ENCODE measurements at places on chromosomes 6 and 20. TPM values are rescaled to one million over a fixed set of nuclear protein-coding genes. Genes with fewer than 3 reads are reported as not detected.

Gene ZKSCAN8
- total RNA-seq = 11.9 TPM

Gene TFAP2C
- total RNA-seq = under 0.01 TPM

Gene RGS17
- total RNA-seq = 6.5 TPM

Gene KHDC1
- total RNA-seq = 2.6 TPM

Gene CST2
- 0.71 TPM for total RNA-seq

Gene MCHR2
- not detected for total RNA-seq

Gene VSX1
- total RNA-seq = not detected

Gene RIMS4
- total RNA-seq = under 0.01 TPM

Gene NTSR1
- total RNA-seq = 0.09 TPM

Gene SOX18
- not detected for total RNA-seq

Gene FAM184A
- total RNA-seq = 0.46 TPM

Gene OR2J1
- not detected for total RNA-seq

Gene SERINC1
- total RNA-seq = 261 TPM

Gene FAM83C
- total RNA-seq = not detected

Gene MYL9
- 13.9 TPM for total RNA-seq

Gene ID4
- total RNA-seq = 10.2 TPM

Gene OR12D3
- not detected for total RNA-seq

Gene ZKSCAN4
- 5.3 TPM for total RNA-seq

Gene ARMH2
- total RNA-seq = not detected

Gene C4B
- total RNA-seq = 9.3 TPM

Gene RAMACL
- 4.1 TPM for total RNA-seq

Gene IL17F
- not detected for total RNA-seq

Gene RNGTT
- 13.5 TPM for total RNA-seq

Gene MAP7
- total RNA-seq = 3.8 TPM

Gene PRRT1
- 0.18 TPM for total RNA-seq

Gene PDYN
- not detected for total RNA-seq

Gene ZSCAN16
- 1.8 TPM for total RNA-seq

Gene RIPOR3
- 21.7 TPM for total RNA-seq

Gene BPIFA1
- not detected for total RNA-seq

Gene CEP43
- 23.1 TPM for total RNA-seq

Gene SF3B5
- total RNA-seq = 122 TPM

Gene RAB44
- total RNA-seq = under 0.01 TPM

Gene SMIM28
- total RNA-seq = not detected

Gene FAM83B
- total RNA-seq = under 0.01 TPM

Gene SLC32A1
- total RNA-seq = not detected

Gene SLC17A5
- 48.1 TPM for total RNA-seq

Gene C2
- total RNA-seq = 5.4 TPM

Gene USP49
- 2.0 TPM for total RNA-seq

Gene SLC17A3
- total RNA-seq = not detected

Gene CLIC1
- 547 TPM for total RNA-seq

Gene C20orf144
- 0.09 TPM for total RNA-seq

Gene CLIC5
- total RNA-seq = not detected

Gene SEL1L2
- not detected for total RNA-seq

Gene ANKRD66
- total RNA-seq = not detected

Gene TMEM14C
- 122 TPM for total RNA-seq

Gene SIGLEC1
- not detected for total RNA-seq

Gene UBD
- total RNA-seq = not detected

Gene ACOT8
- total RNA-seq = 46.5 TPM

Gene ASIP
- total RNA-seq = not detected

Gene VSTM2L
- total RNA-seq = 1.1 TPM

Measured in smooth muscle cell of bladder (primary cell).